ENCODE measurements at places on chromosomes 12 and 14.

DNA sequence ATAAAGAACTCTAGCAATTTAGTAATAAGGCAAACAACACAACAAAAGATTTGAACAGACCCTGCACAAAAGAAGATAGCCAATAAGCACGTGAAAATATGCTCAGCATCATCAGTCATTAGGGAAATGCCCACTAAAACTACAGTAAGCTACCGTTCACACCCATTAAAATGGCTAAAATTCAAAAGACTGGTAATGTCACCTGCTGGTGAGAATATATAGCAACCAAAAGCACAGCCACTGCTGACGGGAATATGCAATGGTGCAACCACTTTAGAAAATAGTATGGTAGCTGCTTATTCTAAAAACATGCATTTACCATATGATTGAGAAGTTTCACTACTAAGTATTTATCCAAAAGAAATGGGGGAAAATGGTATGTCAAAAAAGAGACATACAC, 74.9 kb downstream of the DPF3 start:
- DNase-seq = no peak

GRCh38 chr12:532908-533565, 73.3 kb downstream of the B4GALNT3 start:
- no peak for DNase-seq

GRCh38 chr12:131025939-131026702, 72.4 kb downstream of the ADGRD1 start:
- DNase-seq = no peak

- DNase-seq = no peak
These were observed 723 bp upstream of the NFE2 start for GRCh38 chr12:54301428-54302048.

DNA sequence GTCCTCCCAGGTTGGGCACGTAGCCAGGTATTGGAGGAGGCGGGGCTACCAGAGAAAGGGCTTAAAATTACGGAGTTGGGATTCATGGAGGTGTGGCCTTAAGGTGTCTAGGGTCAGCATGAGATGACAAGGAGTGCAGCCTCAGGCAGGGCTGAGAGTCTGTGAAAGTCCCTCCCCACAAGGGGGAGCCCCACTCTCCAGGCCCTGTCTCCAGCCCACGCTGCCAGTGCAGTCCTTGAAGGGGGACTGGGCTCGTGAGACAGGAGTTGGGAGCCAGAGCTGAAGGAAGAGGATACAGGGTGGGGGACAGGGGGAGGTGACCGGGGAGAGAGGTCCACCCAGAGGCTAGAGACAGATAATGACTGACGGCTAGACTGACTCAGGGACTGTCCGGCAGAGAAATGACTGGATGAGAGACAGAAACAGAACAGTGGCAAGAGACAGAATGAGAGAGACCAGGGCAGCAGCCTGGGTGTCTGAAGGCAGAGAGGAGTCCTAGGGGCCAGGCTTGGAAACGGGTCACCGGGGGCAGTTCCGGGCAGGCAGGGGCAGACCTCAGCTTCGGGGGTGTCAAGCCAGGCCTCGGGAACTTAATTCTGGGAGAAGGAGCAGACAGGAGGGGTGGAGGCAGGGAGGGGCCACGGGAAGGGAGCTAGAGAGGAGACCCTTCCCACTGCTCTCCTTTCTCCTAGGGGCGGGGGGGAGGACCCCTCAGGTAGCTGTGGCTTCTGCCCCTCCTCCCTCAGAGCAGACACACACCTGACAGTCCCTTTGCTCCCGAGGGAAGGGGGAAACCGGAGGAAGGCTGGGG, 970 bp downstream of the CDH24 start:
- peak; percentile 75 for DNase-seq

GRCh38 chr12:27480016-27480415, 33.5 kb downstream of the SMCO2 start:
- no peak for DNase-seq

- no peak for DNase-seq
These were observed 62.1 kb downstream of the WDR20 start for GRCh38 chr14:102201776-102202175.

DNA sequence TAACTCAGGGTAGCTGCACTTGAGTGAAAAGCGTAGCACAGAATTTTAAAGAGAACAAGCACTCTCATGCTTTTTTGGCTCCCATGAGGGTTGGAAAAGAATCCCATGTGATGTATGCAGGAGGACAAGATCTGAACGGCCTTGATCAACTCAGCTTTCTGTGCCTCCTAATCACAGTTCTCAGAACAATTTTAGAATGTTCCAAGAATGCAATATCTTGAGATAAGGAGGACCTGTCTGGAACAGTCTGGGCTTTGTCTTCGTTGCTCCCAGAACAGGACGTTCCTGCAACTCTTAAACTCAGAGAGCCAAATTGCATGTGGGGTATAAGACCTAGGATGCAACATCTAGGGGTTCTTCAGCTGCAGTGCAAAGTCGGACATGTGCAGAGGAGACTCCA, 582.7 kb downstream of the RERGL start:
- no peak for DNase-seq

GRCh38 chr12:47983541-47984115, 20.2 kb downstream of the TMEM106C start:
- DNase-seq = no peak
